ENCODE measurements at places on chromosomes 16 and 17.

- no peak for DNase-seq
These were observed 1.4 kb upstream of the CD2BP2 start for GRCh38 chr16:30356401-30357084.

DNA sequence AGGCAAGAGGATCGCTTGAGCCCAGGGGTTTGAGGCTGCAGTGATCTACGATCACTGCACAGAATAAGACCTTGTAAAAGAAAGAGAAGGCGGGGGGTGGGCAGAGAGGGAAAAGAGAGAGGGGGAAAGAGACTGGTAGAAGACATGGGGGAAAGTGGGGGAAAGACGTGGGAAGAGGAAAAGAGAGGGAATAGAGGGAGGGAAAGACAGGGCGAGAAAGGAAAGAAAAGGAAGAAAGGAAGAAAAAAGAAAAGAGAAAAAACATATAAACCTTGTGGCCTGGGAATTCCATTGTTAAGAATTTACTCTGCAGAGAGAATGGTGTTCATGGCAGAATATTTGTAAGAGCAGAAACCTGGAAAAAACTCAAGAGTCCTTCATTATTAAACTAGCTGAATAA lies 120.4 kb downstream of the RMI2 start:
- DNase-seq: no peak

- DNase-seq: no peak
These were observed 3.3 kb upstream of the PMP22 start for GRCh38 chr17:15268461-15268860.

- DNase-seq: no peak
These were observed 177.7 kb upstream of the CIBAR2 start for GRCh38 chr16:85289760-85290625.

DNA sequence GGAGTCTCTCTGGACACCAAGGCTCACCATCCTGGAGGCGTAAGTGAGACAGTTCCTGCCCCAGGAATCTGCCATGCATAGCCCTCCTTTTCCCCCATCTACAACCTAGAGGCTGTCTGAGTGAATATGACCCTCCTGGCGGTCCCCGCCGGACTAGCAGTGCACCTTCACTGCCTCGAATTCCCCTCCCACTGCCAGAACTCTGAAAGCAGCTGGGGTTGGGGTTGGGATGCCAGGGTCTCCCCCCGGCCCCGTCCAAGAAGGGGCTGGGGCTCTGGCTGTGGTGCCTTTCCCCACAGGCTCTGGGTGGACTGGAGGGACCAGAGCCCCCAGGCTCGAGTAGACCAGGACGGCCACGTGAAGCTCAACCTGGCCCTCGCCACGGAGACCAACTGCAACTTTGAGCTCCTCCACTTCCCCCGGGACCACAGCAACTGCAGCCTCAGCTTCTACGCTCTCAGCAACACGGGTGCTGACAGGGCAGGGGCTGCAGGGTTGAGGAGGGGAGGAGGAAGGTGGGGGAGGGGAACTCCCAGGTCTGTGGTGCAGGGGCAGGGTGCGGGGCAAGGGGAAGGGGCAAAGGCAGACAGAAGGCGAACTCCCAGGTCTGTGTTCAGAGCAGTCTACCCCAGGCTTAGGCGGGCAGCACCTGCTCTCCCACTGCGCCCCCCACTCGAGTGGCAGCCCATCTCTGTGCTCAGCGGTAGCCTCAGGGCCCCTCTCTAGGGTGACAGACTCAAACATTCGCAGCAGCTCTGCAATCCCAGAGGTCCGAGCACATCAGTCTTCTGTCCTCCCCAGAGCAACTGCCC lies 1.2 kb downstream of the ZACN start:
- no peak for DNase-seq

DNA sequence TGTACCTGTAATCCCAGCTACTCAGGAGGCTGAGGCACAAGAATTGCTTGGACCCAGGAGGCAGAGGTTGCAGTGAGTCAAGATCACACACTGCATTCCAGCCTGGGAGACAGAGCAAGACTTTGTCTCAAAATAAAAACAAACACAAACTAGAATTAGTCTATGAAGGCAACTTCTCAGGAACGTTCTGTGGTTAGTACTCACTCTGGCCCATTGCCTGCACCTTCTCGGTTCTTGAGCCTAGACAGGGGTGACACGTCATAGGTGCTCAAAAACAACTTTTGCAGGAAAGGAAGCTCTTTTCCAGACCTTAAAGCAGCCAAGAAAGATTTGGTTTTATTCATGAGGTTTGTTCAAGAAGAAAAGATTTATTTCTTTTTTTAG lies 22.3 kb upstream of the CNOT1 start:
- no peak for DNase-seq

GRCh38 chr17:78131172-78132083 lies 857 bp downstream of the TMC8 start:
- DNase-seq: no peak

Measured in CD4-positive, alpha-beta T cell treated with Interleukin-6 at 100 ng/mL for 8 hours (primary cell).